ENCODE measurements at places on chromosomes 3 and 15.

GRCh38 chr15:78049691-78050440, 27.6 kb downstream of the TBC1D2B start:
- DNase-seq = peak; percentile 68

GRCh38 chr3:142977399-142977728, 13.9 kb upstream of the PAQR9 start:
- DNase-seq = no peak

- no peak for DNase-seq
Measured at GRCh38 chr3:134374791-134375581, 739 bp upstream of the AMOTL2 start.

DNA sequence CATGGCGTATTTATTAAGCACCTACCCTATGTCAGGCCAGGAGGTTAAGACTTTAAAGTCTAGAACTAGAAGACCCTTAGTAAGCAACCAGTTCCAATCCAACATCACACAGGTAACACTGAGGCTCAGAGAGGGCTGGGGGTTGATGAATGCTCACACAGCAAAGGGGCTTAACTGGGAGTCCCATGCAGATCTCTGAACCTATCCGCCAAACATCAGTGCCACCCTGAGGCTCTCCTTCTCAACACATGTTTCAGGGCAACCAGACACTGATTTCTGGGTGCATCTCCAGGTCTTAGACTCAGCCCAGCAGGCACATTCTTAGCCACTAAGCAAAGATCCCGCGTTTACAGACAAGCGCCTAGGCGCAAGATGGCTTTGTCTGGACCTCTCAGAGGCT, 92.0 kb upstream of the SLC6A11 start:
- DNase-seq = no peak

- DNase-seq = no peak
Measured at GRCh38 chr3:108283006-108283405, 13.3 kb upstream of the HHLA2 start.

DNA sequence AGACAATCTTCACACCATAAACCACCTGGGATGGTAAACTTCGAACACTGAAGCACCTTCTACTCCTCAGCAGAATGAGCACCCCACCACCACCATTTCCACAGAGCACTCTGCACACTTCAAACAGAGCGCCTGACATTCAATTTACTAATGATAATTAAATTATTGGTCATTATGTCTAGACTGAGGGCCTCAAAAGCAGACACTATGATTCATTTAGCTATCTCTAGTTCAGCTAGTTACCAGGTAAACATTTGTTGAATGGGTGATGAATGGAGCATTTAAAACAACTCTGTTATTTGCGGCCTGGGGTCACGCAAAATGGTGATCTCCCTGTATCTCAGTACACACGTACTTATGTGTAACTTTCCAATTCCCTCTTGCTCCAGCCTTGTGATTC, 40.9 kb downstream of the ACAP2 start:
- DNase-seq = no peak

- DNase-seq = no peak
Measured at GRCh38 chr3:156148946-156149381, 28.6 kb downstream of the KCNAB1 start.

GRCh38 chr15:38378161-38378560, 75.8 kb upstream of the FAM98B start:
- no peak for DNase-seq

DNA sequence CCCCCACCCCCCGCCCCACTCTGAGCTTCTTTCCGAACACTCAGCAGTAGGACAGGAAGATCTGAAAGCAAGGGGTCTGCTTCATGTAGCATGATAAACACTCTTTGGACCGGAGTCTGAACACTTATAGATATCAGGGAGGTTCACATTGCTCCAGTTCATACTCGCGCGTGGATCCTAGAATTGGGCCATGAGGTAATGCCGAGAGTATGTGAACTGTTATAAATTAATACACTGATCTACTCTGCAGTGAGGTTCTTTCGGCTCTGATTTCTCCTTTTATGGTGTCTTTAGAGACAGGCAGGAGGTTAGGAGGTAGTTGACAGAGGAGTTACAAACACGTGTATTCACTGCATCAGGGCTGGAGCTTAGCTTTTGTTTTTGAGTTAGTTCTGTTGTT, 223.0 kb downstream of the THSD4 start:
- no peak for DNase-seq

GRCh38 chr15:26632500-26632899, 140.4 kb downstream of the GABRB3 start:
- no peak for DNase-seq

GRCh38 chr15:67110361-67110781, 45.0 kb downstream of the SMAD3 start:
- no peak for DNase-seq

- DNase-seq = no peak
Measured at GRCh38 chr3:156491192-156491591, 63.7 kb downstream of the SSR3 start.

GRCh38 chr15:90677807-90678790, 39.0 kb upstream of the BLM start:
- no peak for DNase-seq

DNA sequence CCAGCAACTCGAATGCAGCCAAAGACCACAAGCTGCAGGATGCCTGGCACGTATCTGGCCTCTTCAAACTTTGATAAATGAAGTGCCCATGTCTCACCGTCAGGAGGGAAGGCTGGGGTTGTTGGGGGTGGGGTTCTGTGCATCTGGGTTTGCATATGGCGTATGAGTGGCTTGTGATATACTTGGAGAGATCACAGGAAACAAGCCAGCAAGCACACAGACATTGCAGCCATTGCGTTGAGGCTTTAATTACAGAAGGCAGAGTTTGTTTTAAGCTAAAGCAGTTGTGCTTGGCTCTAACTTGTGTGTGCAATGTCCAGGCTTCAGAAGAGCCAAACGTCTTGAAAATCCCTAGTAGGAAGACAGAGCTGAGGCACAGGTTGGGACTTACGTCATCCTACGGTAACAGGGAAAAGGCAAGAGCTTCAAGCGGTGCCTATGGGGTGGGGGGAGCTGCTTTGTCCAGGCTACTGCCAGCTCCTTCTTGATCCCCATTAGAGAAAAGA, 109.2 kb downstream of the ASB7 start:
- DNase-seq = no peak

- no peak for DNase-seq
Measured at GRCh38 chr3:86785386-86785785, 205.6 kb downstream of the VGLL3 start.

GRCh38 chr15:87245592-87245991, 1010.9 kb downstream of the NTRK3 start:
- no peak for DNase-seq

DNA sequence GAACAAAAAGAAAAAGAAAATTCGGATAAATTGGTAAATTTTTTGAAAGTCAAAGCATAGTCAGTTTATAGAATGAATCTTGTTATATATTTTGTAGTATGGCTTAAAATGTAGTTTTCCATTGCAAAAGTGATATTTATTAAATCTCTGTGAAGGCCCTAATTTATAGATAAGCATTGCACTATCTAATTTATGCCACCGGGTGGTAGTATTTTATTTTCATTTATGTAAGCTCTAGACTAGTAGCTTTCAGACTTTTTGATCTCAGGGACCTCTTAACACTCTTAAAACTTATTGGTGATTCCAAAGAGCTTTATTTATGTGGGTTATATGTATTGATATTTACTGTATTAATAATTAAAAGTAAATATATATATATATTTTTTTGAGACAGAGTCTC, 133.9 kb upstream of the LRRFIP2 start:
- no peak for DNase-seq

DNA sequence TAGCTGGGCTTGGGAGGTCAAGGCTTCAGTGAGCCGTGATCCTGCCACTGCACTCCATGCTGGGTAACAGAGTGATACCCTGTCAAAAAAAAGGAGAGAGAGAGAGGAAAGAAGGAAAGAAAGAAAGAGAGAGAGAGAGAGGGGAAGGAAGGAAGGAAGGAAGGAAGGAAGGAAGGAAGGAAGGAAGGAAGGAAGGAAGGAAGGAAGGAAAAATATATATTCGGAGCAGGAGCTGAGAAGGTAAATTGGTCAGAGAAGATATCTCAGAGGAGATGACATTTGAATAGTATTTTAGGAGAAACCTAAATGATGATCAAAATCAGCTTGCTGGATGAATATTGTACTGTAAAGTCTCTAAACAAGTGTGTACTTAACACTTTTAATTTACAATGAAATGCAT, 633.1 kb downstream of the ZPLD1 start:
- no peak for DNase-seq

DNA sequence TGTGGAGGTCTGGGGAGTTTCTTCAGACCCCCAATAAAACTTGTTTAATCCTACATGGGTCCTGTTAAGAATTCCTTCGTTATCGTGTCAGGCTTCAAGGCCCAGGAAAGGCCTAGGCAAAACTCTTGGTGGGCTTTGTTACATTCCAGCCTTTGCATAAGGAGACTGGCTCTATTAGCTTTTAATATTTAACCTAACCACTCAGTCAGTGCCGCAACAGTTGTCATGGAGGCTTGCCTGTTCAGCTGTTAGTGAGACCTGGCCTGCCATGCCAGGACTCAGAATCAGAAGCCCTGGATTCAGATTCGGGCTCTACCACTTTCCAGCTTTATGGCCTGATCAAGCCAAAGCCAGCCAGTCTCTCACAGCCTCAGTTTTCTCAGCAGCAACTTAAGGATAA, 19.6 kb downstream of the EIF1B start:
- DNase-seq = no peak

- no peak for DNase-seq
Measured at GRCh38 chr3:113847664-113848461, 9.3 kb downstream of the GRAMD1C start.
